ENCODE measurements at places on chromosomes 13 and 19.

DNA sequence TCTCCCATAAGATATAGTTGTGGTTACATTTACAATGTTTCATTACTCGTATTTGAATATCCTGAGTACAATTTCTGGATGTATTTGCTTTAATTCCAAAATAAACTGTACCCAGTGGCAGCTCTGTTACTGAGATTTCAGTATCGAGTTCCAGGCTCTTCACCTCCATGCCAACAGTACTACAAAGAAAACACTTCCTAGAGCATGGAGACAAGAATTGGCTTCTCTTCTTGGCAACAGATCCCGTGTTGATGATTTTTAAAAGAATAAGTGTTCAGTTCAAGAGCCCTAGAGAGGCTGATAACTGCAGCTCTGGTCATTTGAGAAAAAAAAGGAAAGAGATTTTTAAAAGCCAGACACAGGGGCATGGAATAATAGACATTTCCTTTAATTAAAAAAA is 302.8 kb downstream of the EFNB2 start:
- no peak for DNase-seq

DNA sequence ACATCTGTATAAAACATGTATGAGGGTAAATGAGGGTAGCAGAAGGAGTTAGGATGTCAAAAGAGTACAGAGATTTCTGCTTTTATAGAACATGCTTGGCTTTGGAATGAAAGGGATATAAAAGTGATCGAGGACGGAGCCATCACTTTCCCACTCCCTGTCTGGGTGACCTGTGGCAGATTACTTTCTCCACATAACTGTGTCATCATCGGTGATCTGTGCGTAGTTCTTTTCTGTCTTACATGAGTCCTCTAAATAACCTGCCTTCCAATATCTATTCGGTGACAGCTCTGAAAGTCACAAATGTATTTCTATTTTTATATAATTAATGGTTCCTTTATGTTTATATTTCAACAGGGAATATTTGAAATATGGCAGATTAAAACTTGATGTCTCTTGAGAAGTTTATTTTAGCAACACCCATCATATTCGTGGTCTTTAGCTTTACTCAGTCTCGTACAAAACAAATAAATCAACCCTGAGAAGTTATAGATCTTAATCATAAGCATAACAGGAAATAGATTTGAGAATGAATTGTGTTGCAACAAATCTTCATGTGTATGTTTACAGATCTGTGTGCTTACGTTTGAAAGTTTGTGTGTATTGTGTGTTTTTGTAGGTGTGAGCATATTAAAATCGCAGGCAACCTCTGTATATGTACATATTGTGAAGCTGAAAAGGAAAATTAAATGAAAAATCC is 1094.3 kb downstream of the EFNB2 start:
- no peak for DNase-seq

DNA sequence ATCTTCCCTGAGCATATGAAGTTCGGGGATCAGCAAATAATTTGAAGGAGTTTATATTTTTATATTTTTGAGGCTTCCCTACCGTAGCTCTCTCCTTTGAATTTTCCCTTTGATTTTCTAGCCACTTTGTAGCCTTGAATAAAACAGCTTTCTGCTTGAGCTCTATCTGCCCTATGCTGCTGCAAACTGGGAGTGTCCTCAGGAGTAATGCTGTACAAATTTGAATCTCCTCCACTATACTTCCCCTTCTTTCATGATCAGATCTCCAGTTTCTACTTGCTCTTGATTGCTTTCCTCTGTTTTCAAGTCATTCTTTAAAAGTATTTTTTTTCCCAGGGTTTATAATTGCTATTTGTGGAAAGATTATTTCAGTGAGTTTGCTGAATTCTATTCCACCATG is 14.6 kb downstream of the PDS5B start:
- DNase-seq, result no peak

DNA sequence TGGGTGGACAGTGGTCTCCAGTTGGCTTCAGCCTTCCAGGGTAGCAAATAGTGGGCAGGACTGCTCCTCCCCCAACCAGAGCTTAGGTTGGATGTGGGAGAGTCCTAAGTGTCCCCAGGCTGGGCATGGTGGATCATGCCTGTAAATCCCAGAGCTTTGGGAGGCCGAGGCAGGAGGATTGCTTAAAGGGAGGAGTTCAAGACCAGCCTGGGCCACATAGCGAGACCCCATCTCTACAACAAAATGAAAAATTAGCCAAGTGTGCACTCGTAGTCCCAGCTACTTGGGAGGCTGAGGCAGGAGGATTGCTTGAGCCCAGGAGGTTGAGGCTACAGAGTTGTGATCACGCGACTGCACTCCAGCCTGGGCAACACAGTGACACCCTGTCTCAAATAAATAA is 7.4 kb downstream of the RRAS start:
- no peak for DNase-seq

DNA sequence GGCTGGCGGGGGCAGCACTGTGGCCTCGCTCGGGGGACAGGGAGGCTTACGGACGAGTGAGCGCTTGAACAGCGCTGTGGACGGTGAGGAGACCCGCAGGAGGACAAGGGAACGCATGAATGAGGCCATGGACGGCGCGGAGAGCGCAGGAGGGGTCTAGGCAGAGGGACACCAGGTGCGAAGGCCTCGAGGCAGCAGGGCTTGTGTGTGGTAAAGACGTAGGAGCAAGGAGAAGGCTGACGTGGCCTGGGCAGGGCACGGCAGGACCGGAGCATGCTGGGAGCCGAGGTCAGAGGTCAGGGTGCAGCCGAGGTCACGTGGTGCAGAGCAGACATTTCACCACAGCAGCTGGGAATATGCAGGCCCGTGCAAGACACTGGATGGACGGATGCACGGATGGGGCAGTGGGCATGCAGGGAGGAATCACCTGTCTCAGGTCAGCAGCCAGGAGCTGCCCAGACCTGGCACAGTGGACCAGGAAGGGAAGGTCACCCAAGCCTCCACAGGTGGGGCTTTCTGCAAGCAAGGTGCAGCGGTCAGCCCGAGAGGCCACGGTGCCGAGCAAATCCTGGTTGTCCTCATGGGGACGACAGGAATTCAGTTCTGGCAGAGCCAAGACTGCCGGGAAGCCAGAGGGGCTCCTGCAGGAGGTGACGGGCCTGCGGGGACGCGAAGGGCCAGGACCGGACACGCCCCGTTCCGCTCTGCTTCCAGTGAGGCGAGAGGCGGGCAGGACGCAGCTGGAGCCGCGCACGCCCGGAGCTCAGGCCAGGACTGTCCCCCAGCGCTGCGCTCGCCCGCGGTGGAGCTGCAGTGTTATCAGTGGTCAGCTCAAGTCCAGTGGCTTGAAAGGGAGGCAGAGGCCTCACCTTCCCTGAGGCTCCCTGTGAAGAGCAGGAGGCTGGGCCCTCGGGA is 72.2 kb downstream of the RASA3 start:
- no peak for DNase-seq

GRCh38 chr13:65111223-65111622 is 2118.9 kb downstream of the PCDH9 start:
- no peak for DNase-seq

GRCh38 chr13:44337581-44337980 is 36.0 kb upstream of the SERP2 start:
- DNase-seq, result no peak

DNA sequence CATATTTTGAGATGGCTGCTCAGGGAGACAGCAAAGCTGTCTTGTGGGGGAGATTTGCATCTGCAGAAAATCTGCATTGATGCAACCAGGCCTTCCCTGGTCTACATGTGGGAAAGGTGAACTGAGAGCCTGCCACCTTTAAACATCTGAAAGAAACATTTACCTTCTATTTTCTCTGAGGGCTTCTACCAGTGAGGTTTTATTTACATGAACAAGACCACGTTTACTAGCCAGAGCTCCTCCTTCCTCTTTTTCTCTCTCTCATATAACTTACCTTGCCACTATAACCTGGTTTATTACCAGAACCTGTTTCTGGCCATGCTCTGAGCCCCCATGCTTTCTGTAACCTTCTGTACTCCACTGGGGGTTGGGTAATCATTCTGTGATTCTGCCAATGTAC is 14.4 kb upstream of the RUBCNL start:
- DNase-seq, result no peak

DNA sequence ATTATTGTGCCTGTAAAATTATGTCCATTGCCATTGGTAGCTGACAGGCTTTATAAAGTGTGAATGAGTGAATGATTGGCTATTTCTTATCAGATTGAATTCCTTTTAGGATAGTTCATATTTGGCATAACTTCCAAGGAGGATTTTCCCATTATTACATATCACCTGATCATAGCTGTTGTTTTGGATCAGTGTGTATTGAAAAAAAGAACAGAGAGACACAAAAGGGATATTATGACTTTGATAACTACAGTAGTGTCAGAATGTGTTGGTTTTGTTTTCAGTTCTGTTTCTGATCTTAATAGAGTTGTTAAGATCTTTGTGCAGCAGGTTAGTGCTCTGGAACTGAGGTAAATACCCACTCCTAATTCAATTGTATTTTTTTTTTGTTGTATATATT is 103.8 kb downstream of the LRCH1 start:
- no peak for DNase-seq

DNA sequence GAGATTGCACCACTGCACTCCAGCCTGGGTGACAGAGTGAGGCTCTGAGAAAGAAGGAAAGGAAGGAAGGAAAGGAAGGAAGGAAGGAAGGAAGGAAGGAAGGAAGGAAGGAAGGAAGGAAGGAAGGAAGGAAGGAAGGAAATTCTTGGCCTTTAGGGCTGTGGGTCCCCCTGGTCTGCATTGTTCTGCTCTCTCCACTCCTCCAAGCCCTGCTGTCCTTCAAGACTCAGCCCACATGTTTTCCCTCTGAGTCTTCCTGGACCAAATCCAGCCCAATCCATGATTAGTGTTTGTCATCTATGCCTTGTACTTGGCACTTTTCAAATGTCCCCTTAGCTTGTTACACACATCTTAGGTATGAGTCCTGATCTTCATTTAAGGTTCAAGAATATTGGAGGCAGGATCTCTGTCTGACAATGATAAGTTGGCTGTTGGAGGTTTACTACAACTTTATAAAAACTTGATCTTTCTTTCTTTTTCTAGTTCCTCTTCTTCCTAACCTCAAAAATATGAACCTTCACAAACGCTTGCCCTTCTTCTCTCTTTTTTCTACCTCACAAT is 48.8 kb upstream of the INTS6 start:
- DNase-seq, result no peak

DNA sequence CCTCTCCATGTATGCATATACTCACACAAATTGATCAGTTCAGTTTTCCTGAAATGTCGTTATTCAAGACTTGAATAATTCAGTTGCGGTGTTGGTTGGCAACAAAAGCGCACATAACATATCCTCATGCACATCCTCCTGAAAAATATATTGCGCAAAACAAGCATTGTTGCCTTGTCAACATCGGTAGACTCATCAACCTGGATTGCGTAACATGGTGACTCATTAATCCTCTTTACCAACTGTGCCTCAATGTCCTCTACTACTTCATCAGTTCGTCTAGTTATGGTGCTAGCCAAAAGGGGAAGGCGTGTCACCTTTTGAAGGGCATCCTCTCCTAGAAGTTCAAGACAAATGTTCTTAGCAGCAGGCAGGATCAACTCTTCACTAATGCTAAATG is 357.7 kb downstream of the LMO7 start:
- peak; percentile 5 for DNase-seq

DNA sequence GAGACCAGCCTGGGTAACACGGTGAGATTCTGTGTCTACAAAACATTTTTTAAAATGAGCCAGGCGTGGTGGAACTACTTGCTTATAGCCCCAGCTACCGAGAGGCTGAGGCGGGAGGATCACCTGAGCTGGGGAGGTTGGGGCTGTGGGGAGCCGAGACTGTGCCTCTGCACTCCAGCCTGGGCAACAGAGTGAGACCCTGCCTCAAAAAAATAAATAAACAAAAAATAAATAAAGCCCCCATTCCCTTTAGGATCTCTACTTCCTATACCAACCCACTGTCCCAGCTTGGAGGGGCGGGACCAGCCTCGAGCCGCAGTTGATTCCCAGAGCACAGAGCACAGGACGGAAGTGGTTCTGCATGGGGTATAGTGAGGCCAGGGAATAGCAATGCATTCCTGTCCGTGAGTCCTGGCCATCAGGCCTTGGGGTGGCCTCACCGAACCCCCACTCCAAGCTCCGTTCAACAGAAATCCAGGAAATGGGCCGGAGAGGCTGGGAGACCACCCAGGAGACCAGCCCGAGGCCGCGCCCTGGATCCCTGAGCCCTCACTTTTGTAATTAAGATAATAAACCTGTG is 4.9 kb upstream of the PTBP1 start:
- DNase-seq, result no peak

- DNase-seq, result no peak
These were observed 43.4 kb upstream of the N4BP2L1 start for GRCh38 chr13:32471187-32471922.

GRCh38 chr19:4542896-4543841 is 3.3 kb upstream of the LRG1 start:
- DNase-seq, result no peak

DNA sequence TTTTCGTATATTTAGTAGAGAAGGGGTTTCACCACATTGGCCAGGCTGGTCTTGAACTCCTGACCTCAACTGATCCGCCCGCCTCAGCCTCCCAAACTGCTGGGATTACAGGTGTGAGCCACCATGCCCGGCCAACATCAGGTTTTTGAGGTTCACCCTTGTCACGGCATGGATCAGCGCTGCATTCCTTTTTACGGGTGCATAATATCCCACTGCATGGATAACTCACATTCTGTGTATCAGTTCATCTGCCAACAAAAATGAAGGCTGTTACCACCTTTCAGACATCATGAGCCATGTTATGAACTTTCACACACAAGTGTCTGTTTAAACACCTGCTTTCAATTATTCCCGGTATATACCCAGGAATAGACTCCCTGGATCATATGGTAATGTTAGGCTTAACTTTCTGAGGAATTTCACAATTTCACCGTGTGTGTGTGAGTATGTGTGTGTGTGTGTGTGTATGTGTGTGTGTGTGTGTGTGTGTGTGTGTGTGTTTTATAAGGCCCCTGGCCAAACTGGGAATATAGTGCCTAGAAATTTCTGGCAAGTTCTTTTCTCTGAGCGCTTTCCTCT is 52.2 kb downstream of the AP1M1 start:
- DNase-seq, result no peak

GRCh38 chr13:94033098-94033497 is 446.4 kb downstream of the DCT start:
- DNase-seq, result no peak

DNA sequence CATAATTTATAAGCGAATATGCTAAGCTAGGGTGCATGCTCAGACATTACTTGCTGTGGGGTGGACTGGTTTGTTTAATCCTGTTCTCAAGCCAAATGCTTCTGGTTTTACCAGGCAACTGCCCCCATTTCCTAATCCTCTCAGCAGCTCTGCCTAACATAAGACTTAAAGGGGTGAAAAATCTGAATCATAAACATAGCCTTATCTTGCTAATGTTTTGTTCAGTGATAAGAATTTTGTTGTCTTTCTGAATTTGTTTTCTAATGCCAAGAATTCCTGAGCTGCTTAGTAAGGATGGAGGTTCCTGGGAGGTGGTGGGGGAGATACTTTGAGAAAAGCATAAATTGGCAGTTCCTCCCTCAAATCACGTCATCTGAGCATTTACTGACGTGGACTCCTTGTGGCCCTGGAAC is 42.7 kb downstream of the ING1 start:
- no peak for DNase-seq
